Effector CD4-positive, alpha-beta T cell (primary cell): ENCODE measurements at places on chromosomes 5 and 9.

- no peak for DNase-seq
Measured at GRCh38 chr5:59789894-59790293, 103.6 kb downstream of the PDE4D start.

DNA sequence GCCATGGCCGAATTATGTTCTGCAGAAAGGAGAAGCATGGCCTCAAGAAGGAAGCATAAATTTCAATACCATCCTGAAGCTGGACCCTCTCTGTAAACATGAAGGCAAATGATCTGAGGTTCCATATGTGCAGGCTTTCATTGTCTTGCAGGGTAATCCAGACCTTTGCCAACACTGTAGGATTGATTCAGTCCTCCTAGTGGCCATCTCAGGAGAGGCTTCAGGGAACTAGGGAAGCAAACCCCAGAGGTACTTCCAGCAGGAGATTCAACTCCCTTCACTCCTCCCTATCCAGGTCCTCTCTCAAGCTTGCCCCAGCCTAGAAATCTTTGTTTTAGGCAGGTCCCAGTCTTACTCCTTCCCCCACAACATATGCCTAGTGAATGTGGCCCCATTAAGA lies 99.3 kb upstream of the HCN1 start:
- DNase-seq, result no peak

- no peak for DNase-seq
Measured at GRCh38 chr9:30928045-30928444, 1456.4 kb upstream of the ACO1 start.

DNA sequence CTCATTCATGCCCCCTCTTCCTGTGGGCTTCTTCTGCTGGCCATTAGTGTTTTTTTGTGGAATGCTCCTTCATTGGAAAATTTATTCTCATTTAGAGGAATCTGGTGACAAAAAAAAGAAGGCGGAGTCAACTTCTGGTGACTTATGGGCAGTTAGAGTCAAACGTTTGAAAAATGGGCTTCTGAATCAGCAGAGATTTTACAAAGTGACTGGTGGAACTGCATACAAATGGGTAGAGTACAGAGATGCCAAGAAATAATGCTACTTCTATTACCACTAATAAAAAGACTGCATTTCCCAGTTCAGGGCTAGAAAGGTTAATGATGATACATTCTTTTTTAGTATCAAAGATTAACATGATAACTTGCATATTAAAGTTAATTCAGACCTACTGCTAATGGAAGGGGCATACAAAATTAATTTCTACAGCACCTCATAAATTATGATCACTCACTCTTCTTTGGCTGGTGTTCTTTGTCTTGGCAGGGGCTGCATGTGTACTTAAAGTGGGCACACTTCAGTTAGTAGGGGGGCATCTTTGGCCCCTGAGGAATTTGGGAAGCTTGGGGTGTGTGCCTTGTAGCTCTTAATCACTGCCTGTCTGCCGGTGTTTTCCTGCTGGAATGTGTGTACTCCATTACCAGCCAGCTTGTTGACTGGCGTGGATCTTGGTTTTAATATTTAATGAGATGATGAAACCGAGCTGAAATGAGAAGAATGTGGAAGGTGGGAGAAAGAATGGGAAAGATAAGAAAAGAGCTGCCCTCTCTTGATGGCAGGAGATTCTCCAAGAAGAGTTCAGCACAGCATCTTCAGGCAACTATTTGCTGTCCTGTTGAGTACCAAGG lies 148.9 kb downstream of the DOCK2 start:
- no peak for DNase-seq

GRCh38 chr9:28970241-28970654 lies 1397.0 kb upstream of the C9orf72 start:
- no peak for DNase-seq

DNA sequence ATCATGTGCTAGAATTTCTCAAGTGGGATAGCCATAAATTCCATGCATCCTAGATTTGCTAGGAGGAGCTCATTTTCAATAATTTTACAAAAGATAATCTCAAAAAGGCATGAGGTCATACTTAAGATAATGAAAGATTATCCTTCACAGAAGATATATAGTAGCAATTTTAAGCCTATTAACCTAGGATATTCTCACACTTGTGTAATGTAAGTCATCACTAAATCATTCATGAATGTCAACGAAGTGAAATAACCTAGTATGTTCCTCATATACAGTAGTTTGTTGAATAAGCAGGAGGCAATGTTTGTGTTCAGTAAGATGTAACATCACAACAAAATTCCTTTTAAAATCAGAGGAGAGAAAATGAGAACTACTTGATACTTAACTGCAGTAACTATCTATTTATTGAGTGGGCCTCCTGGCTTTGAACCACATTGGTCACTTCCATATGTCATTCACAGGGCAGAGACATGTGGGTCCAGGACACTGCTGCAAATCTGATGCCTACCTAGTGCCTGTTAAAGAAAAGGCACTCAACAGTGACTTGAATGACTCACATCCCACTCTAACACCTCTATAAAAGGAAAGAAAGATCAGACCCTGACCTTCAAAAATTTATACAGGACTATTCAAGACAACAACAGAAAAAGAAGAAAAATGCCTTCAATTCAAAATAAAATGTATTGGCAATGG lies 8.2 kb downstream of the LIFR start:
- DNase-seq, result no peak

DNA sequence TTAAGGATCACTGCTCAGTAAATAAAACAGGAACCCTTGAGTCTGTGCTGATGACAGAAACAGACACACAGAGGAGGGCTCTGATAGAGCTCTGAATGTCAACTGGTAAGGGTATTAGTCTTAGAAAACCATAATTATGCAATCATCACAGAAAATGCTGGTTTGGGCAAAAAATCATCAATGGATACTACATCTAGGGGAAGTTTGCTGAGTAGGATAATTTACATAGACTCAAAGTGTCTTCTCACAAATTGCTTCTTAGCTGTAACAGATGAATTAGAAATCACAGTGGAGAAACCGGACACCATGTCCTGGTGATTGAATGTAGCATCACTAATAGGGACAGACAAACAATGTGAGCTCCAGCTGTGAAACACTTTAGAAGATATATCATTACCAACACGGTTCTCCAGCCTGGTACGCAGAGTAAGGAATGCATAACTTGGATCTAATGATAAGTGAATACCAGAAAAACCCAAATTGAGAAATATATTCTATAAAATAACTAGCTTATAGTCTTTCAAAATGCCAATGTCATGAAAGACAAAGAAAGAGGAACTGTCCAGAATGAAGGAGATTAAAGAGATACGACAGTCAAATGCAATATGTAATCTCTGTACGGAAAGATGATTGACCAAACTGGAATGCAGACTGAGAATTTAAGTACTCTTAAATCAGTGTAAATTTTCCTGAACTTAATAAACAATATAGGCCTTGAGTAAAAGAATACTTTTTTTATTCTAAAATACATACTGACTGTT lies 17.3 kb downstream of the CHD1 start:
- DNase-seq, result no peak

DNA sequence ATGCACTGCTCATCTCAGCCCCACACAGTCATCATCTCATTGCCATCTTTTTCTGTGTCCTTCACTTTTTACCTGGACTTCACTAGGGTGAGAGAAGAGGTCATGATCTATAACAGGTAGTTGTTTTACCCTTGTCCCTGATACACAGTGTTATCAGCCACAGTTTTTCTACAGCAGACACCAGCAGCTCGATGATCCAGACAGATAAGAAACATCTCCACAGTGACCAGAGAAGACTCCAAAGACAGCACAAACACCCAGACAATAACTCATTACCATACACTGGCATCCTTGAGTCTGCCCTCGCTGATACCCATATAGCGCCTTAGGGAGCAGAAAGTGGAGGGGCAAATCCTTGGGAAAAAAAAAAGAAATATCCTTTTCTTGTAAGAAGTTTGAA lies 194.1 kb downstream of the DTWD2 start:
- no peak for DNase-seq

GRCh38 chr9:134206311-134207300 lies 42.2 kb upstream of the RNU6ATAC start:
- no peak for DNase-seq

GRCh38 chr9:80797831-80798688 lies 891.3 kb downstream of the TLE1 start:
- DNase-seq, result no peak

- DNase-seq, result no peak
Measured at GRCh38 chr9:86685556-86685955, 261.8 kb downstream of the GAS1 start.

DNA sequence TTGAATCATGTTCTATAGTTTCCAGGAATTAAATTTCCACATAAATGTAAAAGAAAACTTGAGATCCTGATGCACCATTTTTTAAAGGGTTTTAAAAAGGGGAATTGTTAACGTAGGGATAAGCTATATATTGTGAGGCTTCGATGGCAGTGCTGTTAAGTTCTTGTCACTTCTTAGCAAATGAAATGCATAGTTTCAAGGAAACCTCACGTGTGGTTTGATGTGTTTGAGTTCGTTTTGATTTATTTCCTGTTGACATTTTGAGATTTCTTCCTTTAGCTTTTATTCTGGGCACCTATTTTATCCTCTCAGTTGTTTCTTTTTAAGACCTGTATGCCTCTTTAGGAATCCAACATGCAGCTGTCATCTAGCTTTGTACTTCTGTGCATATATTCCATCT lies 301.0 kb downstream of the DOCK8 start:
- DNase-seq, result no peak

DNA sequence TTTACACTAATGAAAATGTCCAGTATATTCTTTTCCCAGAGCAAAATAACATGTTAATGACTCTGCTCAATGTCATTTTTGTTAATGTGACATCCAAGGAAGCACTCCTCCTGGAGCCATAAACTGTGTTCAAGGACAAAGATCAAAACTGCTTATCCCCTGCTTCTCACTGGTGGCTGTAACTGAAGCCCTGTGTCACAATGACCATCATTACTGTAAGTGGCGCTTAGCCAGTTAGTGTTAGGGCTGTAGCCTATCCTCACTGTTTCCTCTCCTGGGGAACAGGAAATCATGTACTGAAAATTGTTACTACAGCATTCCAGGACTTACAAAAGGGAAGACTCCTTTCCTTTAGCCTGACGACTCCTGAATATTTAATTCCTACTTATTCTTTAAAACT lies 71.7 kb upstream of the COX7C start:
- DNase-seq, result no peak

- DNase-seq, result no peak
Measured at GRCh38 chr5:64229163-64229774, 63.6 kb downstream of the RNF180 start.

DNA sequence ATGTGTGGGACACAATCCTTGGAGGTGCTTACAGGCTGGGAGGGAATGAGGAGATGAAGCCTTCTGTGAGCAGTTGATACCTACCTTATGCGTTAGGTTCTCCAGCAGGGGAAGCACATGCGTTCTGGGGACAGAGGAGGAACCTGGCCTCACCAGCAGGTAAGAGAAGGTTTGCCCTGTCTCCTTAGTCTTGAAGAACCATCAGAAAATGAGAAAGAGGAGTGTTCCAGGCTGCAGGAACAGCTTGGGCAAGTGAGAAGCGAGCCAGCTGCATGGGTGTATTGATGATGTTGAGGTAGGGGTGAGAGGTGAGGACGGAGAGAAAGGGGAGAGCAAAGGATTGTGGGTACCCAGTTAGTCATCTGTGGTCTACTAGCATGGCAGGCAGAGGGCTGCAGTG lies 156.9 kb upstream of the MVB12B start:
- DNase-seq, result no peak

DNA sequence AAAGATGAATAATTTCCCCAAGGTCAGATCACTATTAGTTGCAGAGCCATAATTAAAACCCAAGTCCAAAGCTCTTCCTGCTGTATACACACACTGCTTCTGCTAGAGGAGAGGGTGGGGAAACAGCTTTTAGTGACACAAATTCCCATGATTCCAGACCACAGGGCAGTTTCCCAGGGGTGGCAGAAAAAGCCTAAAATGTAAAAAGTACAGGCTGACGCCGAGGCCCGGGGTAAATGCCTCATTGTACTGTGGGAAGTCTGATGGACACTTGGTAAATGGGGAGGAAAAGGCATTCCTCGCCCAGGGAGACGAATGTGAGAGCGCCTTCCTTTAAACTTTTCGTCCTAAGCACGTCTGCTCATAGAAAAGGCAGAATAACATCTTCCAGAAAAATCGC lies 65.7 kb downstream of the DENND1A start:
- DNase-seq, result no peak

DNA sequence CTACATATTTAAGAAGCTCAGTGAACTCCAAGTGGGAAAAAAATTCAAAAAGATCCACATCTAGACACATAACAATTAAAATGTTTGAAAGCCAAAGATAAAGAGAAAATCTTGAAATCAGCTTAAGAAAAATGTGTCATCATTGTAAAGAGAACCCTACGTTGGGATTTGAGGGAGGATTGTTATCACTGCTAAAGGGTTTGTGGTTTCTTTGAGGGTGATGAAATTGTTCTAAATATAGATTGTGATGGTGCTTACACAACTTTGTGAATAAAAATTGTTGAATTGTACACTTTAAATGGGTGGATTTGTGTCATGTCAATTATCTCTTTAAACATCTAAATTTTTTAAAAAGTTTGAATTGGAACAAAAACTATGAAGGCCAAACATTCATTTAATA lies 92.2 kb upstream of the ADAMTS19 start:
- DNase-seq, result no peak

DNA sequence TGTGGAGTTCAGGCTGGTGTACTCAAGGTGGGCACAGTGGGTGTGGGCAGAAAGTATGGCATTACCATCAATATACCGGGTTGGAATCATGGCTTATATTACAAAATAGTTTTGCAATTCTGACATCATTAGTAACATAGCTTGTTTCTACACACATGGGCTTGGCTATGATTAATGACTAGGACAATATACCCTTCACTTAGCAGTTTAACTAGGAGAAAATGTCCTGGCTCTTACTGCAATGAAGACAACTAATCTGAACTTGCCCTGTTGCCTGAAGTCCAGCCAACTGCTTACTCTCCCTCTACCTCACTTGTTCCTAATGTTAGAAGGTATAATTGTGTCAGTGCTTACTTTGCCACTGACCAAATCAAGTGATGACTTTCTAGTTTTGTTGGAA lies 612.5 kb downstream of the EFNA5 start:
- no peak for DNase-seq

- DNase-seq, result no peak
Measured at GRCh38 chr5:76604838-76605237, 18.4 kb downstream of the F2RL2 start.

GRCh38 chr5:146447734-146448380 lies 724 bp downstream of the TCERG1 start:
- DNase-seq, result no peak

DNA sequence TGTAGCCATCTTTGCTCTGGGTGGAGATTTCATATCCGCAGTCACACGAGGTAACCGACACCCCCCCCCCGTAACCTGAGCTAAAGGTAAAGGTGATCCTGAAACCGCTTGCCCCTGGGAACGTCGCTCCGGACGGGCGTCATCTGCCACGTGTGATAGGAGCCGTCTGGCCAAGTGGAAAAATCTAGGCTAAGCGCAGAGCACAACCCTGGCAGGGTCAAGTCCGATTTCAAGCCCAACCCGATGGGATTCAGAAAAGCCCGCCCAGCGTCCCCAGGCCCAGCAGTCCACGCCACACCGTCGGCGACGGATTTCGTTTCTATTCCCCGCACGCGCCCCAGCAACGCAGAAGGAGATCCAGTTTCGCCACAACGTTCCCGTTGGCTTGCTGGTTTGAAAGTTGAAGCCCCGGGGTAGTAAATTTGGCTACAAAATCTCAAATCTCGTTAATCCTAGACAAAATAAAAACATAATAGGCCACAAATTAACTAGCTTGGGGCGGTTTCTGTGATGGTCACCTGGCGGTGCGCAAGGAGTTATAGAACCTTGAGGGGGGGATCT lies 32.4 kb upstream of the NFIB start:
- DNase-seq, result no peak
